ENCODE measurements at places on chromosomes 11 and 22.

DNA sequence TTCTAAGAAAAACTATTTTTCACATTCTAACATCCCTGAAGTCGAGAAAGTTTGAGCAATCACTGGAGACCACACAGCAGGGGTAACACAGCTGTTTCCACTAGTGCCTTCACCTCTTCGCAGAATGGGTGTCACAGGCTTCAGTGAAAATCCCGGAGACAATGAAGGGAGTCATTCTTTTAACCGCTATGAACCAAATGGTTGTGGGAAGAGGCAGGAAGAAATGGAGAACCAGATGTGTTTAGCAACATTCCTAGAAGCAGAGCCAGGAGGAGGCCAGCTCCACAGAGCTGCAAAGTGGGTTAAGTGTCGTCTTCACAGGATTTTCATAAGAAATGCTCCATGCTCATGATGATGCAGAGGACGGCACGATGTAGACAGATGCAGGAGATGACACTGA, 221.1 kb downstream of the LARGE1 start:
- DNase-seq: no peak

DNA sequence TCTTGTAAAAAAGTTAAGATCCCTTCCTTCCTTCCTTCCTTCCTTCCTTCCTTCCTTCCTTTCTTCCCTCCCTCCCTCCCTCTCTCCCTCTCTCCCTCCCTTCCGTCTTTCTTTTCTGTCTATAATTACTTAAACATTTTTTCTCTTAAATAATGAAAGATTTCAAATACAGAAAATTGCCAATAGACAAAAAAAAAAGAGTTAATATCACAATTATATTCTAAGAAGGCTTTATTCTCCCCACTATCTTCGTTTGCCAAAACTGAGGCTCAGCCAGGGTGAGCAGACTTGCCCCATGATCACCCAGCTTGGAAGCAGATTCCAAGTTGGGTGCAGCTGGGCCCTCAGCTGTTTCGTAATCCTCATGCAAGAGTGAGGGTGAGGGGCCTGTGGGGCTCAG, 327 bp upstream of the CACNA1I start:
- no peak for DNase-seq

DNA sequence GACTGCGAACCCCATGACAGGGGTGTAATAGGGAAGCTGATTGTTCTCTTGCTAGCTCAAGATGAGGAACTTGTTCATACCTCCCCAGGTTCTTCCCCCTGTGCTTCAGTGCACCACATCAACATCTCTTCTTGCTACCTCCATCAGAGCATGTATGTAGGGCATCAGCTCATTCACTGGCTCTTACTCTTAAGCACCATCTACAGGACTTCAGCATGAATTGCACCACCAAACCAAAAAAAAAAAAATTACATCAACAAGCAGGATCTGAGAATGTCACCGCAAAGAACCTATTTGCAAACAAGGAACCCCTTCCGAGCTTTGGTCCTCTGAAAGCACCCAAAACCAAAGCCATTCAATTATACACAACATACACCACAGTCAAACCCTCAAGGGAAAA, 2226.5 kb upstream of the RAG2 start:
- no peak for DNase-seq

DNA sequence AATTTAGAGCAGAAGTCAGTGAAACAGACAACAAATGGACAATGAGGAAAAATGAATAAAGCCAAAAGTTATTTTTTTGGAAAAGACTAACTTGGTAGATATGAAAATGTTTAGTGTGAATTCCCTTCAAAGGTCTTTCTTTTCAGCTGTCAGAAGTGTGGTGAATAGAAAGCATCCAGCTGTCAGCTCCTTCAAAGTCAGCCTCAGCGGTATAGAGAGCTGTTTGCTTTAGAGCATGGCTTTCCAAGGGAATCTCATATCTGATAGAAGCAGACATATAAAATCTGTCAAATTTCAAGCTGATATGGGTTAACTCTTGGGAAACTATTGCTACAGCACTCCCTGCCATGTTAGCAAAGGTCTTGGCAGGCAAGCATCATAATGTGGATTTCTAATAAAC, 309.3 kb downstream of the CASP12 start:
- no peak for DNase-seq

GRCh38 chr11:96147186-96147585, 195.8 kb downstream of the MAML2 start:
- no peak for DNase-seq

- DNase-seq: no peak
Measured at GRCh38 chr22:45094825-45095224, 68.9 kb upstream of the NUP50 start.

- DNase-seq: no peak
Measured at GRCh38 chr11:75465701-75466531, 32.9 kb upstream of the KLHL35 start.

GRCh38 chr11:33670250-33671011, 30.2 kb downstream of the C11orf91 start:
- no peak for DNase-seq

DNA sequence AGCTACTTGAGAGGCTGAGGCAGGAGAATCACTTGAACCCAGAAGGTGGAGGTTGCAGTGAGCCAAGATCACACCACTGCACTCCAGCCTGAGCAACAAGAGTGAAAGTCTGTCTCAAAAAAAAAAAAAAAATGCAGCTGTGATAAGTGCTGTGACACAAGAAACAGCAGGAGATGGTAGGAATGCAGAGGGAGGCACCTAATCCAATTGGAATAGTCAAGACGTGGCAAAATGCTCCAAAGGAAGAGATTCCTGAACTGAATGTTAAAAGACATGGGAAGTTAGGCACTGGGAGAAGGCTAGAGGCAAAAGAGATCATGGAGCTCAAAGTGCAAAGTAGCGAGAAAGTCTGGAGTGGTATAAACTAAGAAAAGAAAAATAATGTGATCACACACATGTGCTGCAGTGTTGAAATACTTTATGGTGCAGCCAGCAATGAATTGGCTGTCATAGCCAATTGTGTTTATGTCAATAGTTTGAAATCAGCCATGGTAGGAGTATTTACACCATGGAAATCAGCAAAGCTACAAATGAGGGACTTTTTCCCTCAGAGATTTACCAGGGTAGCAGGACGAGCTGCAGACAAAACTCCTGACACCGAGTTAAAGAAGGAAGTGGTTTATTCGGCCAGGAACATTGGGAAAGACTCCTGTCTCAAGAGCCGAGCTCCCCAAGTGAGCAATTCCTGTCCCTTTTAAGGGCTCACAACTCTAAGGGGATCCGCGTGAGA, 40.9 kb upstream of the LIPT2 start:
- no peak for DNase-seq

DNA sequence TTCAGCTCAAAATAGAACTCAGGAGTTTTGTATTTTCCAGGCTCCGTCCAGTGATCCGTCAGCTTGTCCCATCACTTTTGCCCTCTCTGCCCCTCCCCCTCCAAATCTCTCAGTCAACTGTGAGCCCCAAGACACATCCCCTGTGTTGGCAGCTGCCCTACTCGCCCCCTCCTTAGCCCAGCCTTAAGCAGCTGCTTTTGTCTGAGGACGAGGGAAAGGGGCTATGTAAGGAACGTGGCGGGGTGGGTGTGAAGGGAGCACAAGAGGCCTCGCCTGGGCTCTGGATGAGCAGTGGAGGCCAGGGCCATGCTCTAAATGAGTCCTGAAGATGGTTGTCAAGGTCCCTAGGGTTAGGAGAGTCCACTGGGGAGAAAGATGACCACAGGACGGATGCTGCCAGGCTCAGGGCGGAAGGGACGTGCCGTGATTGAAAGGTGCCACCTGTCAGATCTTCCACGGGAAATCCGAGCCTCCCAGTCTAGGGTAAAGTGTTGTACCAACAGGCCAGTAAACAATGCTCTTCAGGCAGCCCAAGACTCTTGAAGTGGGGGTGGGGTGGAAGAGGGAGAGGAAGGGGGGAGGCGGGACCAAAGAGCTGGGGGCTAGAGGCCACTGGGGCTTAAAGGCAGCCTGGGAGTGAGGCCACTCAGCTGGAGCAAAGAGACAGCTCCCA, at the start of gene SMTNL1:
TSS of gene SMTNL1 (plus strand) at position 649 of the 673 bp plus-strand sequence. CDS start 5,048 bp downstream, outside the sequence.
- no peak for DNase-seq

- DNase-seq: no peak
Measured at GRCh38 chr11:119659971-119660723, 68.9 kb downstream of the NECTIN1 start.

DNA sequence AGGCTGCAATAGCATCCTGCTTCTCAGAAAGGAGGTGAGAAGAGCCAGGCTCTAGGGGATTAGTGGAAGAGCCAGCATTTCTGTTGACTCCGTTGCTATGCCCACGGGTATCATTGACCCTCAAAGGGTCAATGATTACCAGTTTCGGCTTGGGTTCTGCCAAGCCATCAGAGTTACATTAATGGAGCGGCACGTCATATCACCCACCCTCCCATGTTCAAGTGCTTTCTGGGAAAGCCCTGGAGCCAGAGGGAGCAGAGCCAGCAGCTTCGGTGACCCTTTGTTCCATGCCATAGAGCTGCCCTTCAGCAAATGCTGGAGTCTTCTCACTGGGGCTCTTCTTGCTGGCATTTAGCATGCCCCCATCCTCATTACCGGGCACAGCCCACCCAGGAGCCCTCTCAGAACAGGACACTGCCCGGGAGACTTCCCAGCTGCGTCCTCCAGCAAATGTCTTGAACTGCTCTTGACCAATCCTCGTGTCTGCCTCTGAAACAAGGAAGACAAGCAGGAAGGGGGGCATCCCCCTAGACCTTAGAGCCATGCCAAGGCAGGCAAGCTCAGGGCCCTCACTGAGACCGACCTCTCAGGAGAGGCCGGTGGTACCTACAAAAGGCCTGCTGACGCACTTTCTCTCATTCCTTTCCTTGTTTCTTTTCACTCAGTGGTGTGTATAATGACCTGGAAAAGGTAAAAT, 14.6 kb downstream of the KCNJ1 start:
- no peak for DNase-seq

GRCh38 chr11:17129003-17129402, 51.5 kb upstream of the RPS13 start:
- no peak for DNase-seq

DNA sequence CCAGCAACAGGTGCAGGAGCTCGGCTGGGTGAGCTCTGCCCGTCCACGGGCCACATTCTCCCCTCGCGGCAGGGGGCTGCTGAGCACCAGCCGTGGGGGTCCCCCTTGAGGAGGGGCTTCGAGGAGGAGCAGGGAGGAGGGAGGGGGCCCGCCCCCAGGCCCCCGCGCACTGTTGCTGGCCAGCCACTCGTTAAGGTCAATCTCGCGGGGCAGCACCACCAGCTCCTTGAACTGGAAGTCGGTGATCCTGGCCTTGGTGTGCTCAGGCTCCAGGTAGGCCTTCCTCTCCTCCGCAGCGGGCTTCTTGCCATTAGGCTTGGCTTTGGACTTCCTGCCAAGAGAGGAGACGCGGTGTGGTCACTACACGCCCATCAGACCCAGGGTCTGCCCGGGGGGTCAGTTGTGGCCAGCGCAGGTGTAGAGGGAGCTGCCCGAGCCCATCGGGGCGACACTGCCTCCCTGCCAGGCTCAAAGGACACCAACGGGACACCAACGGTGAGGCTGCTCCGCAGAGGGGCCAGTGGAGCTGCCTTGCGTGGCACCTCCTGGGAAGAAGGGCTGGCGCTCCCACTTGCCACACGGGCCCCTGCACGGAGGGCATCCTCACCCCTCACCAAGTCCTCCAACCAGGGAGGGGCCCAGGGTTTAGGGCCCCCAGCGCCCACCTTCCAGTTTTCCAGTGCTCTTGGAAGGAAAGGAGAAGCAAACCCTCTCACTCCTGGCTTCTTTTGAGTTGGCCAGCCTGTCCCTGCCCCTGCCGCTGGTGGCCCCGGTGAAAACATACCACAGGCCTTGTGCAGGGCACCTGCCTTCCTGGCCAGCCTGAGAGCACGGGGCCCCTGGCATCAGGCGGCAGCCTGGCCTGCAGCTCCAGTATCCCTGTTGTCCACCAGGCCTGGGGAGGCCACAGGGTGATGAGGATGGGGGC, 5.8 kb downstream of the MOB2 start:
- no peak for DNase-seq

- no peak for DNase-seq
Measured at GRCh38 chr22:26559961-26560575, 29.9 kb downstream of the TPST2 start.

GRCh38 chr11:10503221-10503620, 37.8 kb downstream of the RNF141 start:
- no peak for DNase-seq

- DNase-seq: no peak
Measured at GRCh38 chr11:75632450-75632849, 36.4 kb downstream of the MAP6 start.

GRCh38 chr11:8068605-8069221, 12.3 kb upstream of the TUB start:
- DNase-seq: no peak

- DNase-seq: no peak
Measured at GRCh38 chr11:1146365-1146764, 11.4 kb upstream of the MUC5AC start.

DNA sequence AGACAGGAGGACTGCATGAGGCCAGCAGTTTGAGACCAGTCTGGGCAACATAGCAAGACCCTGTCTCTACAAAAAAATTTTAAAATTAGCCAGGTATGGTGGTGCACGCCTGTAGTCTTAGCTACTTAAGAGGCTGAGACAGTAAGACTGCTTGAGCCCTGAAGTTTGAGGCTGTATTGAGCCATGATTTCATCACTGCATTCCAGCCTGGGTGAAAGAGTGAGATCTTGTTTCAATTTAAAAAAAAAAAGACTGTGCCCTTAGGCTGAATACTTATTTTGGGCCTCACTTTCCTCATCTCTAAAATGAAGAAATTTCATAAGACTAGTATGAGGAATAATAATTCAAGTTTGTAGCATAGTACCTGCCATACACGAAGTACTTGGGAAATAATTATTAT, 6.9 kb downstream of the AQP11 start:
- no peak for DNase-seq

DNA sequence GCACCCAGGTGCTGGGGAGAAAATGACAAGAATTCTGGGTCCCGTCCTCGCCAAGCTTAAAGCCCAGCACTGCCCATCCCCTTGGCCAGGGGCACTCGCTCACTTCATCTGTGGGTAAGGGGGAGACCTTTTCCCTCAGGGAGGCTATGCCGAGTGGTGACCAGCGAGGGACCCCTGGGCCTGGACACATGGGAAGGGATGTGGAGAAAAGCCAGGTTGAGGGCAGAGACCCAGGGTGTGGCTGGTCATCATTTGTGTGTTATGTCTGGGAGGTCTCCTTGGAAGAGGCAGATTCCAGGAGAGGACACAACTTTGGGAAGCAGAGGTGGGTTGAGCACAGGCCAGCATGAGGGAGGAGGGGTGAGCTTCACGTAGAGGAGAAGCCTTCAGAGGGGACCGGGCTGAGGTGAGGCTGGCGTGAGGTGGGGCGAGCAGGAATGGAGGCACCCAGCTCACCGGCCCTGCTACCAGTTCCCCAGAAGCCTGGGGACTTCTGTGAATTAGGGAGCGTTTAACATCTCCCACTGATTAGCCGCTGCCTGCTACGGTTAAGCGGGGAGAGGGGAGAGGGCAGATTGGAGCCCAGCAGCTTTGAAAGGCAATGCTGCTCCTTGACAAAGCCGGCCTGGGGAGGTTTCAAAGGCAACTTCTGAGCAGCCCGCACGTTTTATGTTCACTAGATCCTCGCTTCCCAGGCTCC, 25.8 kb upstream of the NECTIN1 start:
- no peak for DNase-seq

GRCh38 chr11:63783925-63784592, 15.5 kb upstream of the ZFTA start:
- no peak for DNase-seq

- no peak for DNase-seq
Measured at GRCh38 chr22:20508815-20509271, 1.4 kb downstream of the MED15 start.
